ENCODE measurements at places on chromosomes 5 and 9.

GRCh38 chr5:98795243-98795642 is 21.8 kb downstream of the RGMB start:
- no peak for DNase-seq

GRCh38 chr5:61030163-61030482 is 85.1 kb downstream of the NDUFAF2 start:
- no peak for DNase-seq

- DNase-seq, result no peak
Observed at GRCh38 chr5:159640446-159640845, 275.8 kb upstream of the ADRA1B start.

DNA sequence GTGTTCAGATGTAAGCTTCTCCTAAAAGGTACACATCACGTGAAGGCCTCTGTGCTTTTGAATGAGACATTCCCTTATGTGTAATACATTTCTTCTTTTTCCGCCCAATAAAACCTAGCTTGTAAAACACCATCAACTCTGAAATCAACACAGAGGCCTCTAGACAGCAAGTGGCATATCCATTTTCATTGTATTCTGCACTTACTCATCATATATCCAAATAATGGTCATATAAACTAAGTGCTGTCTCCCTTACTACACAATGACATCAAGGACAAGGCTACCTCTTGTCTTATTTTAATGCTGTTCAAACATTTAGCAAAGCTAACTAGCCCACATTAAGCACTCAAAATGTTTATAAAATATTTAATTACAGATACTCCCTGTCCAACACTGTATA is 108.5 kb downstream of the ELAVL2 start:
- DNase-seq, result no peak

GRCh38 chr5:148969291-148969690 is 93.6 kb downstream of the SH3TC2 start:
- no peak for DNase-seq

- no peak for DNase-seq
Observed at GRCh38 chr9:94916956-94917355, 190.5 kb downstream of the AOPEP start.

Measured in effector memory CD4-positive, alpha-beta T cell (primary cell).